Chondrocyte (in vitro differentiated cells): ENCODE measurements at places on chromosomes 1 and 21. TPM values are rescaled to one million over a fixed set of nuclear protein-coding genes. Genes with fewer than 3 reads are reported as not detected.

DNA sequence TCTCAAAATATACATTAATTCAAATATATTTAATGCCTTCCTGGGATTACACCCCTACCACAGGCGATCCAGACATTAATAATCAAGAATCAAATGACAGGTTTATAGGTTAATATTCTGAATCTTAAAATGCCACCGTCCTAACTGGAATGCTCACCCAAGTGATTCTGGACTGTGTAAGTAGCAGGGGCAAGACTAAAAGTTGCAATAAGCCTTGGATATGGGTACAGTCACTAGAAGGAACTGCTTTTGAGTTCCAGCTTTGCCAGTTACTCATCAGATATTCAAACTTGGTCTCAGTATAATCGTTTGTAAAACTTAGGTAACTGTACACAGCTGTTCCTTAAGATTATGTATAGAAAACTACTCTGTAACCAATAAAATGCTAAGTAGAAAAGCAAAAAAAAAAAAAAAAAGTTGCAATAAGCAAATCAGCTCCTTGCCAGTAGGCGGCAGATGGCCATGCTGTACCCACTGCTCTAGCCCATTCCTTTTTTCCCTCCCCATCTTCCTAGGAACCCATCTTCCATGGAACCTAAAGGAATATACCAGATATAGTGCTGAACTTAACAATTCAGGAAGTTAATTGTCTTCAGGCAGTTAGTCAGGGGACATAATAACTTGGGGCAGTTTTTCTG is 10.5 kb downstream of the RO60 start:
- H3K27ac ChIP-seq: no peak overlapping the region
- H3K27me3 ChIP-seq: no peaks in the 10 kb centered on the region
- peaks cover 30% of the 10 kb centered on the region for H3K4me1 ChIP-seq
- no peak for DNase-seq
- no peaks in the 10 kb centered on the region for H3K36me3 ChIP-seq

GRCh38 chr1:78069784-78070183 is 24.0 kb downstream of the GIPC2 start:
- H3K27ac ChIP-seq: no peak overlapping the region
- H3K4me3 ChIP-seq: no peak overlapping the region
- H3K27me3 ChIP-seq: no peaks in the 10 kb centered on the region

The TSSK3 gene
- total RNA-seq: 0.90 to 2.0 TPM (median 1.7 TPM) in 3 replicates

The ALG6 gene
- 7.5 to 11.6 TPM (median 8.5 TPM) in 3 replicates for total RNA-seq

The UTS2 gene
- not detected in 3 replicates for total RNA-seq
